Psoas muscle (tissue), 8 donors: ENCODE measurements at places on chromosomes 12 and 14. TPM values are rescaled to one million over a fixed set of nuclear protein-coding genes. Genes with fewer than 3 reads are reported as not detected.

METTL17 gene
- total RNA-seq = 24.6 TPM

DAO gene
- total RNA-seq = not detected

GRCh38 chr12:92912052-92912451, 17.0 kb downstream of the EEA1 start:
- DNase-seq = no peak
- H3K27ac ChIP-seq = no peak overlapping the region
- H3K27me3 ChIP-seq = no peaks in the 10 kb centered on the region
- H3K4me3 ChIP-seq = no peak overlapping the region

- H3K4me3 ChIP-seq = no peak overlapping the region
- H3K36me3 ChIP-seq = no peaks in the 10 kb centered on the region
- DNase-seq = no peak
- no peak overlapping the region for H3K27ac ChIP-seq
These were observed 292.6 kb upstream of the SYT1 start for GRCh38 chr12:78571953-78572352.

DNA sequence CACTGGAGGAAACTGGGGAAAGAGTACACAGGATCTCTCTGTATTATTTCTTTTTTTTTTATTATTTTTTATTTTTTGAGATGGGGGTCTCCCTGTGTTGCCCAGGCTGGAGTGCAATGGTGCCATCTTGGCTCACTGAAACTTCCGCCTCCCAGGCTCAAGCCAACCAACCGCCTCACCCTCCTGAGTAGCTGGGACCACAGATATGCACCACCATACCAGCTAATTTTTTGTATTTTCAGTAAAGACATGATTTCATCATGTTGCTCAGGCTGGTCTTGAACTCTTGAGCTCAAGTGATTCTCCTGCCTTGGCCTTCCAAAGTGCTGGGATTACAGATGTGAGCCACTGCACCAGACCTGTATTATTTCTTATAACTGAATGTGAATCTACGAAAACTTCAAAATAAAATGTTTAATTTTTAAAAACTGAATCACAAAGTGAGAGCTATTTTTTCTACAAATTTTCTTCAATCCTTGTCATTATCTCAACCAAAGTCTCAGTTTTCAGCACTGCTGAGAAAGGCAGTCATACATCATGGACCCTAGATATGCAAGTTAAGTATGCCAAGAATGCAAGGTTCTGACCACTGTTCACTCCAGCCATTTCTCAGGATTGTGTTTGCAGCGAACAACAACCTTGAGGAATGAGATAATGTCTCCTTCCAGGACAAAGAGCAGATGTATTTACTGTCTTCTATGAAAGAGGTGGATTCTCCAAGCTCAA, 2.4 kb downstream of the EAPP start:
- peak overlapping the region; percentile 84 for H3K4me3 ChIP-seq
- no peaks in the 10 kb centered on the region for H3K36me3 ChIP-seq
- H3K27me3 ChIP-seq = no peaks in the 10 kb centered on the region

DNA sequence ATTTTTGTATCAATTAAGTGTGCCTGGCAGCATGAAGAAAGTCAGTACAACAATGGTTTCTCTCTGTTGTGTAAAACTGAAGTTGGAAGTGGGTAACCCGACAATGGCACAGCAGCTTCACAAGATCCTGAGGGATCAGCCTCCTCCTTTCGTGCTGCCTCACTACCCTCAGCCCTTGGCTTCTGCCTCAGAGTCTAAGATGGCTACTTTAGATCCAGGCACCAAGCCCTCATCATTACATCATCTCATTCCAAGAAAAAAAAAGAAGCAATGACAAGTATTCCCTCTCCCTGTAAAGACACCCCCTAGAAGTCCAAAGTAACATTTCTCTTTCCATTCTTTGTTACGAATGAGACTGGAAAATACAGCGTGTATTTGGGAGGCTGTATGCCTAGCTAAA, 92.6 kb downstream of the DNAI7 start:
- H3K4me3 ChIP-seq = no peak overlapping the region
- DNase-seq = no peak
- no peaks in the 10 kb centered on the region for H3K36me3 ChIP-seq
- H3K27ac ChIP-seq = no peak overlapping the region
- H3K4me1 ChIP-seq = no peaks in the 10 kb centered on the region

- no peak for DNase-seq
- peak overlapping the region; percentile 95 for H3K27ac ChIP-seq
- peaks cover 28% of the 10 kb centered on the region for H3K36me3 ChIP-seq
- H3K4me1 ChIP-seq = peaks cover 19% of the 10 kb centered on the region
These were observed 526 bp upstream of the MRPL42 start for GRCh38 chr12:93466625-93467350.

- no peak overlapping the region for H3K4me3 ChIP-seq
- H3K36me3 ChIP-seq = no peaks in the 10 kb centered on the region
- no peaks in the 10 kb centered on the region for H3K4me1 ChIP-seq
These were observed 37.4 kb upstream of the HIGD1C start for GRCh38 chr12:50914872-50915484.

DNA sequence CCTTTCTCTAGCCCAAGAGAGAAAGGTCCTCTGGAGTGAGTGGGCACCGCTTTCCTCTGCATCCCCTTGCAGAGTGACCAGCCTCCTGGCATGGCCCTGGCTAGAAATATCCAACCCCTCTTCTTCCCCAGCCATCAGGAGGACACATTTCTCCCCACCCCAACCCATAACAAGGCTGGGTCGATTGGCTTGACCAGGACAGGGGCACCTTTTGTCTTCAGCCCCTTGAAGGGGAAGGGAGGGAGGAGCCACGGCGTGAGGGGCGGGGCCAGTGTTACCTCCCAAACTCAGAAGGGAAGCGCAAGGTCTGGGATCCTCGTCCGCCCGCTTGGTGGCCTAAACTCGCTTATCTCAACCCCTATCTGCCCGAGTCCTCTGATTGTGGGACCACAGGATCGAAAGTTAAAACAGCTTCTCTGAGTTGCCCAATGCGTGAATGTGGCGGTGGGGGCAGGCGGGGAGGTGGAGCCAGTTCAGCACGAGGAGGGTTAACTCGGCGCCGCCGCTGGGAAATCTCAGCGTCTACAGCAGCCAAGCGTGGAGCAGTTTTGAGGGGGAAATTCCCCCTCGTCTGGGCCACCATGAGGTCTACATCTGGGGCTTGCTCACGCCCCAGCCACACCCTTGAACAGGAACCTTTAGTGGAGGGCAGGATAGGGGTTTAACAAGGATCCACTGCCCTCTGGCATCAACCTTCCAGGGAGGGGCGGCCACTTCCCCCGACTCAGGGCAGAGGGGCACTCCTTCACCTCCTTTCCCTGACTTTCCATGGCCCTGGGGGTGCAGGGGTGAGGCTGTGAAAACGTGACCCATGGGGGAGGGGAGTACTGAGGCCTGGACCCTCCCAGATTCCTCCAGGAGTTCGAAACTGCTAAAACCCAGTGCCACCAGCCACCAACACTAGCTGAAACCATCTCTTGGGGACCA, 795 bp downstream of the STAT6 start:
- peak; percentile 77 for DNase-seq
- peak overlapping the region; percentile 88 for H3K27ac ChIP-seq
- no peaks in the 10 kb centered on the region for H3K27me3 ChIP-seq
- peaks cover 8% of the 10 kb centered on the region for H3K36me3 ChIP-seq
- peaks cover 11% of the 10 kb centered on the region for H3K4me1 ChIP-seq
- H3K4me3 ChIP-seq = peak overlapping the region; percentile 72

DNA sequence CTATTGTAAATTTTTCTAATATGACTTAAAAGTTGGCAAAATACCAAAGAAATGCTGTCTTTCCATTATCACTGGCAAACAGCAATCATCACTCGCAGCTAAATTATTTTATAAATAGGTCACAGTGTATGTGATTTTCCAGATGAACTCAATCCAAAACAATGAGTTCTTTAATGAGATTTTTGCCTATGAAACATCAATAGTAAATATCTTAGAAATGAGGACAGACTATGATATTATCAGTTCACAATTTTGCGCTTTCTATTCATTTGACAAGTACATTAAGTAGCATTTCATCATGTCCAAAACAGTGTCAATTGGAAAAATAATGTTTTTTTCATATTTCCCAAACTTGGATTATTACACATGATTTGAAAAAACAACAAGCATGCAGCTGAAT, 65.7 kb downstream of the PIK3C2G start:
- DNase-seq = no peak
- H3K36me3 ChIP-seq = no peaks in the 10 kb centered on the region
- no peaks in the 10 kb centered on the region for H3K27me3 ChIP-seq
- no peak overlapping the region for H3K27ac ChIP-seq
- no peaks in the 10 kb centered on the region for H3K4me1 ChIP-seq

CDKN1B gene
- 38.3 TPM for total RNA-seq

GRCh38 chr12:123058481-123058880, 78.0 kb downstream of the ARL6IP4 start:
- no peak overlapping the region for H3K27ac ChIP-seq
- peaks cover 50% of the 10 kb centered on the region for H3K4me1 ChIP-seq
- no peaks in the 10 kb centered on the region for H3K36me3 ChIP-seq

VRK1 gene
- 3.6 TPM for total RNA-seq

TMEM233 gene
- total RNA-seq = 108 TPM
